ENCODE measurements at places on chromosomes 4 and X.
A peak's percentile ranks its signal among the peaks of the same experiment; 100 is the strongest.

- DNase-seq, result peak; percentile 20
These were observed 82.9 kb upstream of the EXOC1L start for GRCh38 chr4:55736605-55737183.

- peak; percentile 55 for DNase-seq
These were observed 26.1 kb downstream of the ZFP42 start for GRCh38 chr4:188021548-188022249.

GRCh38 chrX:50198348-50198747, 2.5 kb downstream of the AKAP4 start:
- DNase-seq, result peak; percentile 63

DNA sequence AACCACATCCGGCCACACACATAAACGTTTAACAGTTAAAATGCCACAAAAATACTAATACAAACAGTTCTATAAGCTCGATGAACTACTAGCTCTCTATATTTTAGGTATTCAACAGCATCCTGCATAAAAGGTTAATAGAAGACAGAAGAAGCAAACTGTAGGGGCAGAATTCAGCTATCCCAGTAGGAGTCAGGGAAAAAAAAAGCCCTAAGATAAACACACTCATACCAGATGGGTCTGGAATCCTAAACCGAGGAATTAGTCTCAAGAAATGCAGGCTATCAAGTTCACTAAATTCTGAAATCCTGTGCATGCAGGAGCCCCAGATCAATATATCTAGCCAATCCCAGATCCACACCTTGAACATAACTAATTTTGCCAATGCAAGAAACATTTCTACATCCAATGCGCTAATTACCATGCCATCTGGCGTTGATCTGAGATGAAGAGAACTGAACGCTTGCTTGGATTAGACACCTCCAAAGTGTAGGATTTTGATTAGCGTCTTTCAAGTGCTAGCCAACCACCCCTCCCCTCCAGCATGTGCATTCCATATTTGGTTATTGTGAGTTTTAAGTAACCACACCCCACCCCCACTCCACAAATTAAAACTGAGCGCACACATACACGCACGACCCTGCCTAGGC, 512.2 kb upstream of the INTU start:
- DNase-seq, result no peak

- peak; percentile 58 for DNase-seq
These were observed 904 bp downstream of the F11 start for GRCh38 chr4:186266729-186267456.

- DNase-seq, result no peak
These were observed 74.7 kb downstream of the REPS2 start for GRCh38 chrX:17020851-17021821.

DNA sequence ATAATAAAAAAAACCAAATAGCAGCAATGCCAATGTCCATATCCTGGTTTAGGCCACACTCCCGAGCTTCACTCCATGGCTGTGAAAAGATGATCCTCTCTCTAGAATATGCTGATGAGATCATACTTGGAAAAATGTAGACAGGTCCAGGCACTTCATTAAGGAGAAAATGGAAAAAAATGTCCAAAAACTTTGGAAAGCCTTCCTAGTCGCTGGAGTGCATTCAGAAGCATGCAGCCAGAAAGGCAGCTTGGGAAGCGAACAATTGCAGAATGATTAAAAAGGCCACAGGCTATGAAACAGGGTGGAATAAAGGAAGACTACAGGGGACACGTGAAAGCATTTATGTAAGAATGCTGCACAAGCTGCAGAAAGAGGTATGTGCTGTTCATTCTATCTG, 165.6 kb upstream of the HCCS start:
- DNase-seq, result no peak

- no peak for DNase-seq
These were observed 211.9 kb downstream of the FBXO8 start for GRCh38 chr4:174071595-174071994.

DNA sequence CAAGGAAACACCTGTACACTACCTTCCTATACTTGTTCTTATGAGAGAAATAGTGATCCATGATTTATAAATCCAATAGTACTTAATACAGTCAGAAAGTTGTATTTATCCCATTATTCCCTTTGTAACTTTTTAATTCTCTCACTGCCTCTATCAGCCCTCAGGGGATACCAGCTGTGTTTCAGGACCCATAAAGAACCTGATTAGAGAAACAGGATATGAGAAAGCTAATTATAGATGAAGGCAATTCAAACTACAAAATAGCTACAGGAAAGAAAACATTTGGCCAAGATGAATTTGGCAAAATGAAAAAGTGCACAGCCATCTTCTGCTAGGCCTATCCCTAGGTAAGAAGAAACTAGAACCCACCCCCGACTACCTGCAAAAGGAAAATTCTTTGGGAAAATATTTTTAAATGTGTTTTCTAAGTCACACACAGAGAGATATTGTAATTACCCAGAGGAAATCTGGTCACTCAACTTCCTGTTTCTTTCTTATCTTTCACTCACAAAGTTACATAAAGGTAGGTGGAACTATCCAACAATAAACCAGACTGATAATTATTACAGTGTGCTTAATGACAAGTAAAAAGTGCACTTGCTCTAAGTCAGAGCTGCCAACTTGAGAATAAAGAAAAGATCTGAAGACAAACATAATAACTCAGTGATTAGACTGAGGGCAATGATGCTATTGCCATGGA, 836.5 kb upstream of the HTR2C start:
- no peak for DNase-seq

DNA sequence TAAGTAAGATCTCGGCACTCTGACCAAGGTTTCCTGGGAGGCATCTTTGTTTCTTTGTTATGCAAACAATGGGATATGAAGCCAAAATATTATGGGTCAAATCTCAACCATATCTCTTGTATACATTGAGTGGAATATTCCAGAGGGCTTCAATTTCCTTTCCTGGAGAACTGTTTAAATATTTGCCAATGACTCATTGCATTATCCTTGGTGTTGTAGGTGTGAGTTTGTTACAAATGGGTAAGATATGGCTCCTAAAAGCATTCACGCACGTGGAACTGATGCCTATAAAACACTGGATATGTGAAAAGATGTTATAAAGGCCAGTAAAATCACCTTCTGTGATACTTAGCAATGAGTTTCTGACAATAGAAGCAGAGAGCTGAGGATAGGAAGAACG, 150.5 kb upstream of the WDR1 start:
- DNase-seq, result no peak
